Stimulated activated CD4-positive, alpha-beta T cell treated with anti-CD3 and anti-CD28 coated beads, Interleukin-2, amount 100 ng/mL, for 24 hours (primary cell): ENCODE measurements at places on chromosomes 4 and X.

- DNase-seq = no peak
Observed at GRCh38 chrX:138519296-138519695, 192.2 kb downstream of the FGF13 start.

GRCh38 chr4:109879636-109880314 lies 31.9 kb downstream of the LRIT3 start:
- no peak for DNase-seq

DNA sequence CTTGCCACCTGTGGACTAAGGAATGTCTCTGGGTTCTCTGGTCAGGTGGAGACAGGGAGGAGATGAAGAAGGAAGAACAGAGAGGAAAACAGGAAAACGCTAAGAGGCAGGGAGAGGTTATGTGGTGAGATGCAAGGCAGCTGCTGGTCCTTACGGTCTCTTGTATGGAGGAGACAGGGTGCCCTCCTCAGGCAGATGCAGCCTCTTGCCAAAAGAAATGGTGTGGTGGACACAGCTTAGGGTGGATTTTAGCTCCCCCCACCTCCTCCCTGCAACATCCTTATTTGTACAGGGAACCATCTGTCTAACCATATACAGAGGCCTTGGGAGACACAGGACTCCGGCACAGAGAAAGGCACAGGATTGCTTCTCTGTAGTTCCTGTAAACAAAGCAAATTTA lies 9.7 kb downstream of the OCIAD2 start:
- DNase-seq = no peak

GRCh38 chr4:149605601-149606378 lies 209.9 kb downstream of the IQCM start:
- no peak for DNase-seq

GRCh38 chrX:43876680-43877079 lies 5.6 kb downstream of the MAOB start:
- DNase-seq = no peak

GRCh38 chr4:164956766-164957643 lies 20.5 kb downstream of the TRIM61 start:
- DNase-seq = peak; percentile 81

DNA sequence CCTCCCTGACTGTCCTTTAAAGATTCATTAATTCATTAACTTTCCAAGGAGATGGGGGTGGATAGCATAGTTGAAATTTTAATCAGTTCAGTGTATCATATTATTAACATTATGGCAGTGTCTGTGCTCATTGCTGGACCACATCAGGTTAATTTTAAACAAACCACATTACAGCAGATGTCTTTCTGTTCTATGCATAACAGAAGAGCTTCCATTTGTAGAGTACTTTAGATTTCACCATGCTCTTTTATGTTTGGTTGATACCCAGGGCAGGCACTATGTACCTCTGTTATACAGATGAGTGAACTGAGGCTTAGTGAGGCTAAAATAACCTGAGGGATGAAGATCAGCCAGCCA lies 41.1 kb downstream of the AFF2 start:
- DNase-seq = no peak

- no peak for DNase-seq
Observed at GRCh38 chrX:11591723-11592346, 73.9 kb downstream of the ARHGAP6 start.

DNA sequence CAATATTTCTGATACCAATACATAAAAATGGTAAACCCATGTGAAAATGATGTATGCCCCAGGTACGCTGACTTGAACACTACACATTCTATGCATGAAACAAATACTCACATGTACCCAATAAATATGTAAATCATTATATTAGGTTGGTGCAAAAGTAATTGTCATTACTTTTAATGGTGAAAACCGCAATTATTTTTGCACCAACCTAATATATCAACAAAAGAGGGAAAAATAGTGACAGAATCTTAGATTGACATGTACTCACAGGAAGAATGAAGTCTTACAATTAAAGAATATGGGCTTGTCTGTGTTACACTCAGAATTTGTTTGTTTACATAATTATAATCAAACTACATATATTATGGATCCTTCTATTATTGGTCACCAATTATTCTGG lies 82.3 kb downstream of the GLRA3 start:
- no peak for DNase-seq

DNA sequence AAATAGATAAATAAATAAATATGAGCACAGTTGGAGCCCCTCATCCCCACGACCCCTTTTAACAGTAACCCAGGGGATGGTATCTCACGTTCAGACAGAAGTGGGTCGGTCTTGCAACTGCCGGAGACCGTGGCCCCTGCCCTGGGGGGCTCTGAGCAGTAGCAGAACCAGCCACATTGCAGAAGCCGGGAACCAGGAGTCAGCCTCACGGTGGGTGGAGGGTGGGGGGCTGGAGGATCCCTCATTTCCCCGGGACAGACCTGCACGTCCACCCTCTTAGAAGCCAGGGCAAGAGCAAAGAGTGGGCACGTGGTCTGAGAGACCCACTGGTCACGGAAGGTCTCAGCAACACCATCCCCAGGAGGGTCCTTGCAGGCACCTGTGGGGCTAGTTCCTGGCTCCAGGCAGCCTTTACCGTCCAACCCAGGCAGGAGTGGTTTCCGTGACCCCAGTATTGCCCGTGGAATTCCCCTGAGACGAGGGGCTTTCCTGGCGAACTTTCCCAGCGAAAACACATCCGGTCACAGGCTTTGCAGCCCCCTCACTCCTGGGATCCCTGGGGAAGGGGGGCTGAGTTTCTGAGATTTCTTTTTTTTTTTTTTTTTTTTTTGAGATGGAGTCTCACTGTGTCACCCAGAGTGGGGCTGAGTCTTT lies 8.8 kb upstream of the IL3RA start:
- DNase-seq = no peak
